ENCODE measurements at places on chromosomes 11 and 22.

DNA sequence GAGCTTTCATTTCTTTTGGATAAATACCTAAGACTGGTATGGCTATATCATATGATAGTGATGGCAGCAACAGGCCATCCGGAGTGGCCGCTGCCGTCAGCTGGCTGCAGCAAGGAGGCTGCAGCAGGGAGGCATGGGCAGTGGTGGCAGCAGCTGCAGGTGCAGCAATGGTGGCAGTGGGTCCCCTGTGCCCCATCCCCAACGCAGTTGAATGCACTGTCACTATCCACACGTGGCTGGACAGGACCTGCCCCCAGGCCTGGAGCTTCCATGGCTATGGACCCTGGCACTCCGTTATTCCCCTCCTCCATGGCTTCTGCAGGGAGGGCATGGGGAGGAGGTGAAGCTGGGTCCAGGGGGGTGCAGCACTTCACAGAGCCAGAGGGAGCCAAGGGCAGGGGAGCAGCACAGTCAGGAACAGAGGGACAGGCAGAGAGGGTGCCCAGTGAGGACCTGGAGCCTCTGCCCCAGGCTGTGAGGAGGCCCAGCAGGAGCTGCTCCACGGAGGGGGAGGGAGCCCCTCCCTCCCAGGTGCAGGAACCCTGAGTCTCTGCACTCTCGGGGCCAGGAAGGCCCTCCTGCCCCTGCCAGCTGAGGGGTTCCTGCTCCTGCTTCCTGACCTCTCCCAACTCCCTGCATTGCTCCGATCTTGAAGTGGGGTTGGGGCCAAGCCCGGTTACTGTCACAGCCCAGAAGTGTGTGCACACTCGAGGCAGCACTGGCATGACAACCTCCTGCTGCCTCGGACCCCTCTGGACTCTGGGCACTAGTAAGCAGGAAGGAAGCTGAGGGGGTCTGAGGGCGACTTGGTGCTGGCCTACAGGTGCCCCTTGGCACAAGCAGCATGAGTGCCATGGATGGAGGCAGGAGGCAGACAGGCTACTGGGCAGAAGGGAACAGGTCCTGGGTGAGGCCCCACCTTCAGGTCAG is 466.3 kb downstream of the GUCY1A2 start:
- DNase-seq: no peak

- no peak for DNase-seq
Measured at GRCh38 chr22:24894220-24894975, 52.1 kb downstream of the LHFPL7 start.

GRCh38 chr11:64445651-64446050 is 86.7 kb downstream of the RPS6KA4 start:
- DNase-seq: no peak

GRCh38 chr11:11662578-11662977 is 40.8 kb upstream of the GALNT18 start:
- DNase-seq: no peak

DNA sequence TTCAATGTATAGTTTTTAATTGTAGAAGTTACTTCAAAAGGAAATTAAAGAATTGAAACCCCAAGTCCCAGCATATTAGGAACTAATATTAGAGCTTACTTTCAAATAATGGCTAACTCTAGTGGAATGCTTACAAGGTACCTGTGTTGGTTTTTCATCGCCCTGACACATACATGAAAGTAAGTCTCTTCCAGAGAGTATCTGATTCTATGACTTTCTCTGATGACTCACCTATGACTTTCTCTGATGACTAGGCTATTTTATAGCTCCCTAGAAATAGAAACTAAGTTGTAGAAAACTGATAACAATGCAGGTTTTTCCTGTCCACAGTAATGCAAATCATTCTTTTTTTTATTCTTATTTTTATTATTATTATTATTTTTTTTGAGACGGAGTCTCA is 33.6 kb upstream of the MMP7 start:
- no peak for DNase-seq

Data from stimulated activated CD4-positive, alpha-beta T cell treated with anti-CD3 and anti-CD28 coated beads, Interleukin-15, amount 100 ng/mL, for 48 hours (primary cell).